ENCODE measurements at places on chromosomes 5 and 9. TPM values are rescaled to one million over a fixed set of nuclear protein-coding genes. Genes with fewer than 3 reads are reported as not detected.

Gene KIF27
- total RNA-seq, result 3.8 TPM

Gene MAPKAP1
- total RNA-seq, result 82.7 TPM

Gene LCN2
- not detected for total RNA-seq

Gene GFI1B
- total RNA-seq, result not detected

Gene FGF10
- 0.15 TPM for total RNA-seq

Gene MZB1
- total RNA-seq, result 5.2 TPM

Gene TNFSF15
- total RNA-seq, result 1.4 TPM

Gene CMYA5
- 2,055 TPM for total RNA-seq

Gene DMGDH
- 3.2 TPM for total RNA-seq

Gene IFNA13
- total RNA-seq, result not detected

- DNase-seq, result no peak
Observed at GRCh38 chr9:8412327-8412726, 612.7 kb upstream of the DMAC1 start.

GRCh38 chr5:116527582-116527981, 47.0 kb downstream of the SEMA6A start:
- no peak for DNase-seq

- no peak for DNase-seq
Observed at GRCh38 chr9:135908754-135909204, 1.4 kb upstream of the CAMSAP1 start.

GRCh38 chr9:11142965-11143738, 530.4 kb upstream of the PTPRD start:
- DNase-seq, result no peak

DNA sequence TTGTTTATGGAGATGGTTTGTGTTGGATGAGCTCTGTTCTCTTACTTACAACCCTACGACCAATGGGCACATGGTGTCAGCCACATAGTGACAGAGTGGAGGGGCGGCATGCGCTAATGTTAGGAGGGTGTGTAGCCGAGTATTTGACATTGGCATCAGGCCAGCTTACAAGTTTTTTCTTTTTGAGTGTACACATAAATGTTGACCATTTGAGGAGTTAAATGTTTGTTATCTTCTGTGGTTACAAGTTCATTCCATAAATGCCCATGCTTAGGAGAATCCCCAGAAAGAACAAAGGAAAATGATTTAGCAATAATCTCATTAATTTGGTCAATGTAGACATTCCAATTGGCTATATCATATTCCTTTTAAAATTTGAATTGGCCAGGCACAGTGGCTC, 180.1 kb upstream of the ELL2 start:
- no peak for DNase-seq

DNA sequence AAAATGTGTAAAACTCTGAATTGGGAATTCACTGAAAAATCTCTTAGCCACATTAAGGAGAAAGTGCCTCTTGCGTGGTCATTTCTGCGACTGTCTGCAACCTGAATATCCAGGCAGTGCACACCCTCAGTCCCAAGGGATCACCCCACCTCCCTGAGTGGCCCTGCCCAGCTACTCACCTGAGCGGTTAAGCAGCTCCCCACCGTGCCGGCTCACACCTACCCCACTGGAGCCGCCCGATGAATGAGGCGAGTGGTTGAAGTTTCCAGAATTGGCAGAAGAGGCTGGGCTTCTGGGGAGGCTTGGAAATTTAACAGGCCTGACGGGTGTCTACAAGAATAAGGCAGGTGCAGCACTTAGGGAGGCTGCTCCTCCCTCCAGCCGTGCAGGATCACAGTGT, 25.6 kb downstream of the ANKS6 start:
- no peak for DNase-seq

GRCh38 chr5:7815892-7816534, 34.9 kb downstream of the CFAP90 start:
- DNase-seq, result peak; percentile 80

GRCh38 chr9:71676460-71676859, 91.9 kb downstream of the CEMIP2 start:
- DNase-seq, result no peak

GRCh38 chr9:76905791-76906646, at the start of gene PRUNE2:
Gene PRUNE2, minus strand, starts transcription at chr9:76906114. Its CDS starts 151 bp downstream, at chr9:76905963.
- peak; percentile 49 for DNase-seq

GRCh38 chr5:35771300-35771699, 85.4 kb upstream of the IL7R start:
- DNase-seq, result no peak

DNA sequence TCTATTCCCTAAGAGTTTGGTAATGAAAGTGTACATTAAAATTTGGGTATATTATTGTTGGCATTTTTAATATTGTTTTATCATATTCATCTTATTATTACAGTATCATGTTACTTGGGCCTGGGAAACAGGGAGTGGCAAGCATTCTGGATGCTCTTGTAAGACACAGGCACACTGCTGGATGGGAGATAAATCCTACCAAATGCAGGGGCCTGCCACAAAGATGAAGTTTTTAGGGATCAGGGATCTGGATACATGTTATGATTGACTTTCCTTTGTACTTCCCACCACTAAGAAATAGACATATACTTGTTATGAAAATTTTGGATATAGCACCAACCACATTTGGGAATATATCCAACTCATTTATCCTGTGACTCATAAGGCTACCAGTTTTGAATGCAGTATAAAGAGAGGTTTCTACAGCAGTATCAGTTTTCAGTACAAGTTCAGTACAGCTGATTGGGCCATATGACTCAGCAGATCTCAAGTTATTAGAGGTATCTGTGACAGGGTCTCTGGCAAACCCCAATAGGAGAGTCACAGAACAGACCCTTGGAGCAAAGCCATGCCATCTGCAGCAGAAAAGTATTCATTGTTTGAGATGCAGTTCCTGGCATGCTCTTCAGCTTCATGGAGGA, 360.1 kb downstream of the DMAC1 start:
- DNase-seq, result no peak

- no peak for DNase-seq
Observed at GRCh38 chr5:53871775-53872174, 311.3 kb downstream of the NDUFS4 start.

DNA sequence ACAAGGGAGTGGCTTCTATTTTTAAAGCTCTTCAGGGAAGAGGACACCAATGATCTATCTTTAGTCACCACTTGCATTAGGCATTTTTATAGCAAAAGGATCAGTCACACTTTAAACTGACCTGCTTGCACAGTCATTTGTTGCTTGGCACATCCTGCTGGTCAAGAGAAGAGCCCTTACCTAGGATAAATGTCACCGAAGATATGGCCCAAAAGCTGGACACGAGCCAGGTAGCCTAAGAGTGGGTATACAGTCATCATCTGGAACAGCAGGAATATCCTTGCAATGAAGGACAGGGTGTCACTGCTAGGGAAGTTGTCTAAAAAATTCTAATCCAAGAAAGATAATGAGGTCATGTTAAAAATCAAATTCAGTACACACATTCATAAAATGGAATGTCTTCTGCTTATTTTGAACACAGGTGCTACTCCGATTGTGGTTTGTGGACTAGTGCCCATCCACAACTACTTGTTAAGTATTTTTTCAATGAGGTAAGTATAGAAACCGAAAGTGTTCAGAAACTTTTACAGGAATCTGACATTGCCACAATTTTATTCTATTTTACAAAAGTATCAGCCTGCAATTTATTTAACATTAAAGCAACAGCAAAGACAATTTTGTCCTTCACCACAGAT, 78.4 kb downstream of the SLC38A9 start:
- peak; percentile 71 for DNase-seq
